ENCODE measurements at places on chromosomes 4 and X.

DNA sequence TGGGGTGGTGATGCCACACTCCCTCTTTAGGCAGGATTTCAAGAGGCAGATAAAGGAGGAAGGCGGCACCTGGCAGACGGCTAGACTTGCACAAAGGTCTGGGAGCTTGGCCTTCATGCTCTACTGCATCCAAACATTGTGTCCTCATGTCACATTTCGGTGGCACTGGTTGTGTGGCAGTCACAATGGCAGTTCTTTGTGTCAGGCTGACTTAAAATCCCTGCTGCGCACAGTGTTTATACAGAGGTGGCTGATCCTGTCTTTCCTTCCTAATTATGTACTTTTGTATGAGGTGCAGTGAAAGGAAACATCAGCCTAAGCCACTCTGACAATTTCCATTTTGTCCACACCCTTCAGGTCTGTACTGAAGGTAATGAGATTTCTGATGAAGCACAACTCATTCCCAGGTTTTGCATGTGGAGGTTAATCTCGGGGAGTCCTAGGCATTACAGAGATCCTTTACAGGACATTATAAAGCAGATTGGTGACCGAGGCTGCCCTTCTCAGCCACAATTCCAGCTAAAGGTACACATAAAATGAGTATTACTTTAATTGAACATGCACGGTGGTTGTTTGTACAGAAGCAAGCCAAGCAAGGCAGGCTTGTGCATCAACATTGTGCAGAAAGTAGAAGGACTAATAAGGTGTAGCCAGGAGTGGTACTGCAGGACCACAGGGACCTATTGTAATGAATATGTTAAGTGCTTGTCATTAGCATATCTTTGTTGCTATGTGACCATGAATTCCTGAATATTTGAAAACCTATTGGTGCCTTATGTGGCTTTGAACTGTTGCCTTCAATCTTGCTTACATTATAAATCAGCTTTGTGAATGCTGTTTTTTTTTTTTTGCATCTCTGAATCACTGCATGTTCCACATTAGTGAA lies 147.6 kb downstream of the STK32B start:
- no peak for DNase-seq

GRCh38 chr4:67030636-67031035 lies 514.7 kb downstream of the CENPC start:
- DNase-seq: no peak

GRCh38 chr4:167415461-167415860 lies 181.2 kb upstream of the SPOCK3 start:
- DNase-seq: no peak

- no peak for DNase-seq
Observed at GRCh38 chr4:85498068-85498733, 23.3 kb downstream of the ARHGAP24 start.

- DNase-seq: no peak
Observed at GRCh38 chr4:2743518-2744445, 12.4 kb downstream of the TNIP2 start.

DNA sequence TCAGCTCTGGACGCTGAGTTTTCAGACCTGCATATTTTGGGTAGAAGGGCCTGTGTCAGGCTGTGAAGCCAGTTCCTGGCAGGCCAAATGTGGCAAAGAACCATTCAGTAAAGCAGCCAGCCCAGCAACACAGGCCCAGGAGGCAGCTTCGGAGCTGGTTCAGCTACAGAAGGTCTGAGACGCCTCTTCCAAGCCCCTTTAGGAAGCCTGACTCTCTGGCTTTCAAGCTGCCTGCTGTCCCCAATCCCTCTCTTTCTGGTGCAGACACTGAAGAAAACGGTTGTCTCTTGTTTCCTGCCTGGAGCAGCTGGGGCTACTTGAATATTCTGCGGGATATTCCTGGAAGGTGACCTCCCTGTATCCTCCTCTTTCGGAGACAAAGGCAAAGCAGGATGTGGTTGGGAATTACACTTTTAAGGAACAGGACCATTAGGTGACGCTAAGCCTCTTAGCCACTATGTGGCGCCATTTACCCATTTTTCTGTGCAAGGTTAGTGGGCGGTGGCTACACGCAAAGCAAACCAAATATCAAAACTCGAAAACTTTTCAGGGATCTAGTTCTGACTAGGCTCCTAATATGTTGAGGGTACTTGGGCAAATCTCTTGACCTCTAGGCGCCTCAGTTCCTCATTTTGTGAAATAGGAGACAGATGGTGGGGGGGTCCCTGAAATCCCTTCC lies 47.2 kb upstream of the LAS1L start:
- DNase-seq: peak; percentile 30

DNA sequence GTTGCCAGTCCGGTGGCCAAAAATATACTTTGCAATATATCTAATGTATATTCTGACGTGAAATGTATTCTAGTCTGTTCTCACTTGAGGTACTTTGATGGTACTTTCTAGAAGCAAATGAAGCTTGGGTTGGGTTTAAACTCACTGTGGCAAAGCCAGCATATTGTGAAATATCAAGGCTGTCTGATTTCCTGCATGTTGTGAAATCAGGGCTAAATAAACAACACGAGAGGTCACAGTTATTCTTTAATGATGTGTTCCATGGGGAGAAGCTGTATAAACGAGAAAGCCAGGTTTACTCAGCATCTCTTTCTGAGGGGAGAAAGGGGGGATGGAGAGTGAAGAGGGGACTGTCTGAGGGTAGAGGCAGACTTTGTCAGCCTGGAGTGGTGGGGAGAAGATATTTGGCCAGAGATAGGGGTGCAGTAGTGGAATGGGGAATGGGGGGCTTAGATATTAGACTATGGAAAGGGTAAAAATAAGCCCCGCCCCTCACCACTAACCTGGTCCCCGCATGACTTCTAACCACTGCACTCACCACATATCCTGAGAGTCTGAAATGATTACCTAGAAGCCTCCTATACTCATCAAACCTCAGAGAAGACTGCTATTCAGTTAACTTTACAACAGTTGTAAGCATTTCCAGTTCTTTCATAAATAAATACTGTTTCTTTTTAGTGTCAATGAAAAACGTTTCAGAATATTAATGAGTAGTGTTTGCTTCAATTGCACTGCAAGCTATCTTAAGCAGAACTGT lies 5.9 kb upstream of the SCARB2 start:
- no peak for DNase-seq

GRCh38 chr4:110003401-110004187 lies 90.9 kb downstream of the EGF start:
- DNase-seq: no peak

GRCh38 chrX:105882581-105883275 lies 60.4 kb downstream of the NRK start:
- DNase-seq: no peak

- no peak for DNase-seq
Observed at GRCh38 chr4:143356493-143356892, 19.8 kb downstream of the GAB1 start.

DNA sequence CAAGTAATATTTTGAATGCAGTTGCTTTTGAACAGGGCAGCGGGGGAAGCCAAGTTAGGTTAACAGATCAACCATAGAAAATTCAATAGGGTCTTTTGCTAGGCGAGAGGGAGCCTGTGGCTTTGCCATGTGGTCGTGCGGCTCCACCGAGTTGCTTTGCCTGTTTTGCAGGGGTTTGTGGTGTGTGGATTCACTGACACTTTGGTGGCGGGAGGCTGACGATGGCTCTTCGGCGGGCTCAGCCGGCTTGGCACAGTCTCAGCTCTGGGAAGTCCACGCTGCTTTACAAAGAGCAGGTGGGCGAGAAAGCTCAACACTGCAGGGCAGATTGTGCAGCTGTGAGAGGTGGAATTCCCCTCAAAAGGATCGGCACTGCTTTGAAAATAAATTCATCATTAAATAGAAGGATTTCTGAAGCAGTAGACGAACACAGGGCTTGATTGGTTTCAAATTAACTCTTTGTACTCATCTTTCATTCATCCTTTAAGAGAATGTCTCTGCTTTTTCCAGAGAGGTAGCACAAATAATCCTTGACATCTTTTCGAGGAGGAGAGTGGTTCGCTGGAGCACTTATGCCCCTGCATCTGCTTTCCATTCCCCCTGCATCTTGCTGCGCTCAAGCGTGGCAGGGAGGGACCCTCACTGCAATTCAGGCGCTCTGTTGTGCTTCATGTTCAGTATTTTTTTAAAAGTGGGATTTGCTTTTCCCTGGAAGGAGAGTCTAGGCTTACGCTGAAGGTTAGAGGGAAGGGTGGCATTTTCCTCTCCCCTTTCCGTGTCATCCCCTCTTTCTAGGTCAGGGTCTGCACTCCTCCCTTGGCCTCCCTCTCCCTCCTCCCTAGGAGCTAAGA lies 201.8 kb upstream of the LEF1 start:
- peak; percentile 62 for DNase-seq

DNA sequence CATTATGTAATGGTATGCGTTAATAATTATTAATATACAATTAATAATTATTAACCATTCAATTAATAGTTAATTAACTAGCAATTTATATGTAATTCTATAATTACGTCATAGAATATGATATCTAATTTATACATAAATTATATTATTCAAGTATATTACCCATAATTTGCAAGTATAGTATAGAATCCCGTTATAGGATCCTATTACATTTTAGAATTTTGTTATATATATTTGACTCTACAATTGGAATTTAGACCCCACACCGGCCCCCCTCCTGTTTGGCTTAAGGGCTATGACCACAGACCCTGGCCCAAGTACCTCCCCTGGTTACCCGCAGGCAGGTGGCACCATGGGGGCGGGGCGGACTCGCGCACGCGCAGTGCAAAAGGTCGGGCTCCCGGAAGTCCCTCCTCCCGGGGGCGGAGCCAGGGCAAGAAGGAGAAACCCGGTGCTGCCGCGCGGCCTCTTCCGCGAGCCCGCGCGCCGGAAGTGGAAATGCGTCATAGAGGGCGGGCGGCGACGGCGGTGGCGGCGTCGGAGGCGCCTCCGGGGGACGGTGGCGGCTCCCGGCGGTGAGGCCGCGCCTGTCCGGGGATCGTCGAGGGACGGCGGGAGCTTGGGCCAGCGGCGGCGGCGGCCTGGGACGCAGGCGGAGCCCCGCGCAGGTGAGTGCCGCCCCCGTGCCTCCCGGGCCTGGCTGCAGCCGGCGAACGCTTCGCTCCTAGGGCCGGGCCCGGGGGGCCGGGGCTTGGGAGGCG lies at the start of gene AKAP17A:
Gene AKAP17A, plus strand, starts transcription at position 503 of the 761 bp plus-strand sequence. CDS start 1,859 bp downstream, outside the sequence.
- peak; percentile 100 for DNase-seq

- DNase-seq: no peak
Observed at GRCh38 chrX:72216973-72217372, 21.9 kb downstream of the ERCC6L start.

- DNase-seq: no peak
Observed at GRCh38 chrX:149987613-149988012, 49.3 kb upstream of the EOLA2 start.

DNA sequence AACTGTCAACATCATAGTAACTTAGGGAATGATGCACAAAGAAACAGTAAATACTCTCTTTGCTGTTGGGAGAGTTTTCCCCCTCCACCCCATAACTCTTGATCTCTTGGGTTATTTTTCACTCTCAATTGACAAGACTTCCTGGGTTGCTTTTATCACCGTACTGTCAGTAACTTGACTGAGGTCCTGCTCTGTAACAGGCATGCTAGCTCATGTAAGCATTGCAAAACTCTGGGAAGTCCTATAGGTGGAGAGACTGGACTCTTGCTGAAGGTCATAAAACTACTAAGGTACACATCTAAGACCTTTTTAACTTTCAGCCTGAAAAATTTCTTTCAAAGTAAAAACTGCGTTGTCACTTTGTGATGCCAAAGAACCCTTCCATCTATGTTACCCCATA lies 10.9 kb downstream of the SHROOM3 start:
- no peak for DNase-seq

- no peak for DNase-seq
Observed at GRCh38 chr4:123284168-123284567, 112.4 kb upstream of the SPRY1 start.

DNA sequence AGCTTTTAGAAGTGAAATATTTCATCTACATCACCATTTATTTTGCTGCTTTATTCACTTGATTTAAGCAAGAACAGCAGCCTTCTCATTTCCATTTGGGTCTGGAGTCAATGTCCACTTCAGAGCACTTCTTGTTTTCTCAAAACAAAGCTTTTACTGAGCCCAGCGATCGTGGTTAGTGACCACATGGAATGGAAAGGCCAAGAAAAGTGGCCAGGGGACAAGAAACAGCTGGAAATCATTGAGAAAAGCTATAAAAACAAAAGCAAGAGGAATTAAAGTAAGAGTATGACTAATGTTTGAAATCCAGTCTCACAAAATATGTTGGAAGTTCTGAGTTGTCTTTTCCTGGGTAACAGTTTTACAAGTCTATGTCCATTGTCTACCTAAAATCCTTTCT lies 328.4 kb upstream of the INTU start:
- no peak for DNase-seq

- DNase-seq: no peak
Observed at GRCh38 chr4:70925899-70926635, 23.9 kb downstream of the MOB1B start.

- no peak for DNase-seq
Observed at GRCh38 chr4:16852228-16852627, 46.2 kb downstream of the LDB2 start.

GRCh38 chrX:12013211-12013618 lies 125.1 kb upstream of the FRMPD4 start:
- no peak for DNase-seq

GRCh38 chr4:132101526-132101925 lies 1047.6 kb upstream of the PCDH10 start:
- no peak for DNase-seq

GRCh38 chr4:117664706-117665444 lies 369.4 kb upstream of the NDST3 start:
- no peak for DNase-seq

GRCh38 chr4:4765811-4766210 lies 93.7 kb upstream of the MSX1 start:
- no peak for DNase-seq

GRCh38 chr4:173449380-173449717 lies 50.4 kb upstream of the SCRG1 start:
- DNase-seq: no peak

DNA sequence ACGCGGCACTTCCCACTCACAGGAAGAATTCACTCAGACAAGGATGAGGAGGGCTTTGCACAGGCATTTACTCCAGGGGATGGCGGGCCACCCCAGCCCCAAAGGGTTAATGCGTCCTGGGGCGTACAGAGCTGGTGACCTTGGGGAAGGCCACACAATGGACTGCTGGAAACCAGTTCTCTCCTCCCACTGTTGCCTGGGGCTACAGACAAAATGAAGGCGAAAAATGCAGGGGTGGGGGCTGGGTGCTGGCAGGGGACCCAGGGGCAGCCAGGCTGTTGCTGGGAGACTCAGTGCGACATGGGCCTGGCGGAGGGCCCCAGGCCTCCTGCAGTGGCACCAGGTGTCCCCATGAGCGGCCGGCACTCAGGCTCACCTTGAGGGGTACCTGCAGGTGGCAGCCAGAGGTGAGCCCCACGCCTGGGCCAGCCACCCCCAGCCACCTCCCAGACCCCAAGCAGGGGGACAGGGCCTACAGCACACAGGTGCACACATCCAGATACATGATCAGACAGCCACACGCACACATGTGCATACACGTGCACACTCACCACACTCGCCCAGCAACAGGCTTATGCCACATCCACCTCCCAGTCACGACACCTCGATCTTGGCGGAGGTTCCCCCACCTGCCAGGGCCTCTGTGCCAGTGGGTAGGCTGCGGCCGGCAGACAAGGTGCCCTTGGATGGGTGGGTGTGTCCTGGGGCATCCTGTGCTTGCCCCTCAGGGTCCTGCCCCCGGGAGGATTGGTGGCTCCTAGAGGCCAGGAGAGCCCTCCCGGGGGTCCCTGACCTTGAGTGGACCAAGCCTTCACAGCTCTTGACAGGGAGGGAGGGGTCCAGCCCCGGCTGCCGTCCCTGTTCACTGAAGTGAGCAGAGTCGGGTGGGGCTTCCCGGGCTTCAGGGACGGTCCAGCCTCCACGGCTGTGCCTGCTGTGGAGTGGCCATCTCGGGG lies 13.1 kb downstream of the NAT8L start:
- DNase-seq: peak; percentile 22

GRCh38 chr4:138573246-138573645 lies 331.1 kb upstream of the SLC7A11 start:
- DNase-seq: no peak

GRCh38 chr4:70575964-70576363 lies 16.1 kb upstream of the AMBN start:
- DNase-seq: no peak

Measured in activated naive CD8-positive, alpha-beta T cell treated with anti-CD3 and anti-CD28 coated beads, Interleukin-2, amount 10 ng/mL, durations not matched to agents 7 days and 5 days (primary cell).